SK-N-SH (cell line): ENCODE measurements at places on chromosomes 3 and 15. TPM values are rescaled to one million over a fixed set of nuclear protein-coding genes. Genes with fewer than 3 reads are reported as not detected.

DNA sequence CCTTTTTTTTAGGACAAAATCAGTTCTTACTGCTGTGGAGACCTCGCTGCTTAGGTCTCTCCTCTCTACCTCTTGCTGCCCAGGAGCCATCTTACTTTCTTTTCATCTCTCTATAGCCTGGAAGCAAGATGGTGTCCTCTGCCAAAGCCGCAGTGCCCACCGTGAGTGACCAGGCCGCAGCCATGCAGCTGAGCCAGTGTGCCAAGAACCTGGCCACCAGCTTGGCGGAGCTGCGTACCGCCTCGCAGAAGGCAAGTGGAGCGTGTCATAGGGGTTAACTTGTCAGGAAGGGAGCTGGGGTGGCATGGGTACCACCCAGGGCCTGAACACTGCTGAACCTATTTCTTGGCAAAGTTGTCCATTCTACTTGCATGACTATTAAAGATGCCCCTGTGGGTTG, 320.3 kb upstream of the TPM1 start:
- no peak for DNase-seq

DNA sequence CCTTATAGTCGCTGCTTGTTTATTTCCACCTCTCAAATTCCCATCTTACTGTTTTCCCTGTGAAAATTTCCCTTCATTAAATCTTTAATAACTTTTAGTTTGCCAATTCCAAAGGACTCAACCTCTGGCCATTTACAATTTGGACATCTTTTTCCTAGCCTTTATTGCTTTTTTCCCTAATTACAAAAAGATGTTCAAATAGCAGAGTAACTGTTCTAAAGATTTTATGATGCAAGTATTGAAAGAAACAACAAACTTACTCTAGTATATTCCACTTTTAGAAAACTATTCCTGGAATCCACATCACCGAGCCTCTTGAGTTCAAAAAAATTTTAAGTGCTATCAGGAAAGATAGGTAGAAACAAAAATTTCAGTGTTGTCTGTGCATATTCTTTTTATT, 174.1 kb upstream of the UBE2E2 start:
- DNase-seq: no peak

DNA sequence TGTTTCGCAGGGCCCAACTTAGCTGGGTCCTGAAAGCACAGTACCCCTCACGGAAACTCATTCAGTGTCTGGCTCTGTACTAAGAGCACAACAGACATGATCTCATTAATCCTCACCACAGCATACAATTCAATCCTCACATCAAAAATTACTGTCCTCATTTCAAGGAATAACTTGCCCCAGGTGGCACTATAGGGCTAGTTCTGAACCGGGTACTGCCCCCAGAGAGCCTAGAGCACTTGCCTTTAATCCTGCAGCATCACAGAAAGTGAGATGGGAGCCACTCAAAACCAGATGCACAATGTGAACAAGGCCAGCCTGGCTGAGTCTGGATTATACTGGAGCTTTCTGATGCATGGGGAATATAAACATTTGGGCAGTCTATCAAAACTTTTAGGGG, 122.6 kb downstream of the OSBPL10 start:
- no peak for DNase-seq

PLSCR5 gene
- not detected in 2 replicates for polyA plus RNA-seq

- no peak for DNase-seq
Observed at GRCh38 chr3:186534113-186534669, 10.0 kb downstream of the CRYGS start.

GRCh38 chr3:134640378-134640777, 10.4 kb downstream of the KY start:
- DNase-seq: no peak

MBNL1 gene
- 44.3 and 65.1 TPM in 2 replicates for polyA plus RNA-seq

GRCh38 chr15:72011302-72011942, 106.5 kb downstream of the MYO9A start:
- no peak for DNase-seq
